ENCODE measurements at places on chromosomes 4 and X.

DNA sequence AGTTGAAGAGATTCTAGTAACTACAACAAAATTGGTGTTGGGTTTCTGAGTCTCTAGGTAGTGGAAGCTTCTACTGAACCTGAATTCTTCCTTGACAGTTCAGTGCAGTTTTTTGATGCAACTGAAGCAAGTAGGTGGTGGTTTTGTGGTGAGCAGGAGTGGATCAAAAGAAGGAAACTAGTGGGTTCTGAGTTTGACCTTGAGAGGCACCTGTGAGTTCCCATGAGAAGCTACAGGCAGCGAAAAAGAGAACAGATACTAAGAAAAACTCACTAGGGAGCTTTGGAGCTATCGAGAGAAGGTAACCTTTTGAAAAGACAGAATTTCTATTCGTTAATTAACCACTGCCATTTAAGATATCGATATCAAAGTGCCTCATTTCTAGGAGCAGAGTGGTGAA, 145.2 kb downstream of the PDHA2 start:
- no peak for DNase-seq

DNA sequence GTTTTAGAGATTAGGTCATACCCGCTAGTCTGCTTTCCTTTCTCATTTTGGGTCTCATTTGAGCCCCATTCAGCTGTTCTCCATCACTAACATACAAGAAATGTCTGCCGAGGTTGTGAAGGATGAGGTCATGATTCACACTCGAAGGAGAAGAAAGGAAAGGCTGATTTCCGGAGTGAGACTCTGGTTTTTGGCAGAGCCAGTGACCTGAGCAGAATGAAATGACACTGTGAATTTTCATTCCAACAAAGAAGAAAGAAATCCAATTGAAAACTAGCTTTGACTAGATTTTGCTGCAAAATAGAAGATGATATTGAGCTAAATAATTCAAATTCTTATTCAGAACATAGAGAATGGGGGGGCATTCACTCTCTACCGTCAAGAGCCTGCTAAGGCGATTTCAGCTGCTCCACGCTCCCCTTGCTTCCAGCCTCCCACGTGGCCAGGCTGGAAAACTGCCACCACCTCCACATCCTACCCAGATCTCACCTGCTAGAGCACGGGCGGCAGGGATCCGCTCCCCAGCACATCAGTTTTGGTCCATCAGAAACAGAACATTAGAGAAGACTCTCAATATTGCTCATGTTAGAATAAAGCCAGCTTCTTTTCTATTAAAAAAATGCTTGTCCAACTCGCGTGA, 39.0 kb downstream of the F11 start:
- no peak for DNase-seq

DNA sequence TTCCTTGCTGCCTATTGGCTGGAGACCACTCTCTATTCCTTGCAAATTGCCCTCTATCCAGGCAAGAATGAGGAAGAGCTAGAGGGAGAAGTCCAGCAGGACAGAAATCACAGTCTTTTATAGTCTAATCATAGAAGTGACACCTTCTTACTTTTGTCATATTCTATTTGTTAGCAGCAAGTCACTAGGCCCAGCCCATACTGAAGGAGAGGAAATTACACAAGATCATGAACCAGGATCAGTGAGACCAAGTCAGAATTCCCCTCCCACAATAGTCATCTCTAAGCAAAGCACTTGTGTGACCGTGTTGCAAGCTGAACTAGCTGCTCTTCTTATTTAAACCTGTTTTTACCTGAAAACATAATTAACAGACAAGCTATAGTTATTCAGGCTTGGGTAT, 317.7 kb downstream of the INPP4B start:
- DNase-seq = no peak

GRCh38 chr4:27366104-27366823, 505.6 kb downstream of the STIM2 start:
- no peak for DNase-seq

GRCh38 chrX:9378980-9379696, 85.7 kb upstream of the TBL1X start:
- DNase-seq = no peak

DNA sequence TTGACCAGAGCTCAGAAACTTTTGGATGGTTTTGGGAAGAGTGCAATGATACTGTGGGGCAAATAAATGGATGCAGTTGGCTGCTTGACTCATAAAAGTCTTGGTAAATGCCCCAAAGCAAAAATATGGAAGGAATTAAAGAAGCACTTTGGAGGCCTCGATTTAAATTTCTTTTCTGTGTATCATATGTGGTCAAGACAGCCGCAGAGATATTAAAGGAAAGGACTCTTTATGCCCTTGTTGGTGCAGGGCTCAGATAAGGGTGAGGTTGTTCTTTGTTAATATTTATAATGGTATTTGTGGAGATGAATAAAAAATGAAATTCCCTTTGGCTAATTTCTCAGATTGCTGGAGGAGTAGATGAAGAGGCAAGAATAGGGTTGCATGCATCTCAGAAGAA, 90.2 kb downstream of the NHS start:
- DNase-seq = no peak

- DNase-seq = no peak
Measured at GRCh38 chrX:107565931-107566603, 62.2 kb upstream of the PRPS1 start.

DNA sequence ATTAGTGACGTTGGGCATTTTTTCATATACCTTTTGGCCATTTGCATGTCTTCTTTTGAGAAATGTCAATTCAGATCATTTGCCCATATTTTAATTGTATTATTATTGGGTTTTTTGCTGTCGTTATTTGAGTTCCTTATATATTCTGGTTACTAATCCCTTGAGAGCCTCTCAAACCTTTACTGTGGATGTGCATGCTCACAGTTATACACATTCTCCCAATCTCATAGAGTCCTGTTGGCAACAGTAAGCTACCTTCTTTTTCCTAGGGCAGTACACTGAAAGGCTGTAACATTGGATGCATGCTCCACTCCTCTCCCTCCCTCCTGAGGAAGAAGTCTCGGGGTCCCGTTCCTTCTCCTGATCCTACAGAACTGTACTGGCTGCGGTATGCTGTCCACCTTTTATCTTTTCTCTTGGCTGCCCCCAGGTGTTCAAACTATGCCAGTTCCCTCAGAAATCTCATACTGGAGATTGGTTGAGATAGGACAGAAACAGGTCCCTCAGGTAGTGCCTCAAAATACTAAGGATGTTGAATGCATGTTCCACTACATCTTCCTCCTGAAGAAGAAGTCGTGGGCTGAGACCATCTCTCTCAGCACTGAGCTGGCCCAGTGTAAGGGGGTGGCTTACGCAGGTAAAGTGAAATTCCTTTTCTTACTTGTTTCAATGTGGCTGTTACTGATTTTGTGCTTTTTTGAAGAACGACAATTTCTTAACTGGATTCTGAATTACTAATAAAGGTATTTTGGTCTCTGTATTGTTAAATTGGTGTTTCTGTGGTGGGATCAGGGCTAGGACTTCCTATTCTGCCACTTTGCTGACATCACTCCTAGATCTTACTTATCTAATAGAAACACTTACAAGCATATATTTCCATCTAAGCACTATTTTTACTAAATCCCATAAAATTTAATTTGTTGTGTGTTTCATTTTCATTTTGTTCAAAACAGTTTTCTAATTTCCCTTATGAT, 145.4 kb upstream of the HUWE1 start:
- DNase-seq = peak; percentile 36

DNA sequence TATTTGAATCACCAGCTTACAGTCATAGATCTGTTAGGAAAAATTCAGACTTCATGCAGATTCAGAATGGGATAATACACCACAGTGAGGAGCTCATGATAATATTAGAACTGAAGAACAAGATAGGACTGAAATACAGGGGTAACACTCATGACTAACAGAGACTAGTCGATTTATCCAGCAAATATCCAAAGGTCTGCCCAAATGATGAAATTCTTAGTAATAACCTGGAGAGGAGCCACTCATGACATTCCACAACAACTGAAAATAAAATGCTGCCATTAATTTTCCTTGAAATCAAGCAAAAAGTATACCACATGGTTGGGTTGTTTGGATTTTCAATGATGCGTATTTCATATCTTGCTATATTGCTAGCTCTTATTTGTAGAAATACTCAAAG, 903.7 kb upstream of the ADGRL3 start:
- DNase-seq = no peak

- no peak for DNase-seq
Measured at GRCh38 chrX:53005327-53005726, 43.3 kb upstream of the GPR173 start.

DNA sequence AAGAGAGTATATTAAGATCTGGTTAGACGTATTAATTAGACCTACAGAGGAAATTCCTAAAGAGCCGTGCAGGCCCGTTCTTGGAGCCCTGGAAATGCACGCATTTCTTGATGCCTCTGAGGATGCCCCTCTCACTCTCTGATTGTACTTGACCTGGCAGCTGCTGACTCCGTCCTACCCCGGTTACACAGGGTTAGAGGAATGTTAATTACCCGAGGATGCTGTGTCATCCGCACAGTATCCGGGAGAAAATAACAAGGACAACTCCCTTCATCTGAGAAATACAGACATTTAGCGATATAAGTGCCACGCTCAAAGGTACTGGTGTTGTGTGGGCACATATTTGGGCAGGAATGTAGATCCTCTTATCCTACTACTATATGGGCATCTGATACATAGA, 404.6 kb upstream of the FAT1 start:
- no peak for DNase-seq

- DNase-seq = no peak
Measured at GRCh38 chr4:121784401-121784800, 16.7 kb upstream of the EXOSC9 start.

DNA sequence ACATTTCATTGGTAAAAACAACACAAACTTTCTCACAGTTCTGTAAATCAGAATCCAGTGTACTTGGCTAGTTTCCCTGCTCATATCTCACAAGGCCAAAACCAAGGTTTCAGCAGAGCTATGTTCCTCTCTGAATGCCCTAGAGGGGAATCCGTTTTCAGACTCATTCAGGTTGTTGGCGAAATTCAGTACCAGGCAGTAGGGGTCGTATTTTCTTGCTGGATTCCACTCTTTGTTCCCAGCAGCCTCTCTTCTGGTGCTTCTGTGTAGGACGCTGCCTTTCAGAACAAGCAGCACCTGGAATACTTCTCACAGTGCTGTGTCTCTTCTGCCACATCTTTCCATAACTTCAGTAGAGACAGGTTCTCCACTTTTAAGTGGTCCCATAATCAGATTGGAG, 351.9 kb downstream of the PCDH18 start:
- no peak for DNase-seq

DNA sequence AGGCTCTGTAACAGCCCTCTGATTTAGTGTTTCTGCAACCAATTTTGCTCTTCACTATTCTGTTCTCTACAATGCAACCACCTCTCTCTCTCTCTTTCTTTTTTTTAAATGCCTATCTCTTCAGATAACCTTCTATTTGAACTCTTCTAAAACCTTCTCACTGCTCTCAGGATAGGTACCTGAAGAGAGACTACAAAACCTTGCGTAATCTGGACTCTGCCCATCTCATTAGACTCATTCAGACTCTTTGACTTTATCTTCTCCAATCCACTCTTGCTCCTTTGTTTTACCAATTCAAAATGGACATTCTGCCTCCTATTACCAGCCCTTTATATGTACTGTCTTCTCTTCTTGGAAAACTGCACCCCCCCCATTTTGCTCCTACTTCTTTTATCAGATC, 291.6 kb downstream of the CAMK2D start:
- no peak for DNase-seq

GRCh38 chr4:153110739-153111138, 93.5 kb upstream of the TRIM2 start:
- DNase-seq = no peak

DNA sequence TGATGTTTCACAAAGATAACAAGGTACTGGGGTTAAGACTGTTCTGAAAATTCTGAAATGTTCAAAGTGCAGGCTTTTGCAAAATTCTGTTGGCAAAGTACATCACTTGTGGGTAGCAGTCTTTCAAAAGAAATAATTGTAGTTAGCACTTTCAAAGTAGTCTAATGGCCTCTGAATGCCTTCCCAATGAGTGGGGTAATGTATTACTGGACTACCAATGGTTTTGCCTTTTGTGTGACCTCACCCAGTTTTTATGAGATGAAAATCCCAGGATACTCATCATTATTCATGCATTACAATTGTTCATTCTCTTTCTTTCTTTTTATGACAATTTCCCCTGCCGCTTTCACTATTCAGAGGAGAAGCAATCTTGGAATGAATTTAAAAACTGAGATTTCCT, 686.1 kb downstream of the GLUD2 start:
- DNase-seq = no peak

GRCh38 chr4:76420762-76421581, at the start of gene CCDC158:
Gene CCDC158, minus strand, starts transcription at chr4:76421141. Its CDS starts 17,934 bp downstream, at chr4:76403207.
- peak; percentile 6 for DNase-seq

GRCh38 chr4:133062851-133063250, 86.2 kb upstream of the PCDH10 start:
- no peak for DNase-seq

DNA sequence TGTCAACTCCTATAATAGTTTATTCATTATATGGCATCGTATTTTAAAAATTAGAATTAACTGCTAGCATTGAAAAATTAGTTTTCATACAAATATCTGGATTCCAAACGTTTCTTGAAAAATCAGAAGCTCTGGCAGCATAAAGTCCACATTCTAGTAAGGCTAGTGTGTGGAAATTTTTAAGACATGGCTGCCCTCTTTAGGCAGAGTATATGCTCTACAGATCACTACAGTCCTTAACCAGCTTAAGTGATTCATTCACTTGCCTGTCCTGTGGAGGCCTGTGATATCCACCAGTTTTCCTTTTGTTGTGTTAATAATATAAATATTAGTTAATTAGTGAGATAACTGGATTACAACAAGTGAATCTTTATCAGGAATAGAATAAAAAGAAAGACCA, 287.2 kb downstream of the OPHN1 start:
- no peak for DNase-seq

DNA sequence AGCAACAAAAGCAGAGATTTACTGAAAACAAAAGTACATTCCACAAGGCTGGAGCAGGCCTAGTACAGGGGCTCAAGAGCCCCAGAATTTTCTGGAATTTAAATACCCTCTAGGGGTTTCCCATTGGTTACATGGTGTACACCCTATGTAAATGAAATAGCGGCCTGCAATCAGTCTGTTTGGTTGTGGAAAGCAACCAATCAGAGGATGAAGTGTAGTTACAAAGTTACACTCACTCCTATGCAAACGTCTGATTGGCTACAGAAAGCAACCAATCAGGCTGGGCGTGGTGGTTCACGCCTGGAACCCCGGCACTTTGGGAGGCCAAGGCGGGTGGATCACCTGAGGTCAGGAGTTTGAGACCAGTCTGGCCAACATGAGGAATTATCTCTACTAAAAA, 13.8 kb upstream of the TXLNG start:
- no peak for DNase-seq

DNA sequence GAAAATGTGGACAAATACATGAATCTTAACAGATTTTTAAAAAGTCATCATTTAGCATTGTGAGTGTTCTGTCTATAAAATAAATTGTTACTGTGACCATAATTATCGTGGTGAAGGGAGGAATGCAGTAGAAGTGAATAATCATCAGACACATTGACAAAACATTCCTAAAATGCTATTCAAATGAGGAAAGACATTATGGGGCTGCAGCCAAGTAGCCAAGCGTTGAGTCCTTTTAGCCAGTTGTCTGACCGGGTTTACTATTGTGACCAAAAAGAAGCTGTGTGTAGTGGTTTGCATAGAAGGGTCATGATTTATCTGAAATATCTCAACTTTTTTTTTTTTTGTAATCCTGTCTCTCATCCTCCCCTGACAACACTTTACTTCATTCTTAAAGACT, 19.5 kb downstream of the WWC2 start:
- DNase-seq = no peak

GRCh38 chr4:150363721-150364688, 217.9 kb upstream of the MAB21L2 start:
- DNase-seq = no peak
